Activated CD4-positive, CD25-positive, alpha-beta regulatory T cell treated with anti-CD3 and anti-CD28 coated beads, Interleukin-2, amount 50 U/mL, for 24 hours (primary cell): ENCODE measurements at places on chromosomes 5 and 9.

DNA sequence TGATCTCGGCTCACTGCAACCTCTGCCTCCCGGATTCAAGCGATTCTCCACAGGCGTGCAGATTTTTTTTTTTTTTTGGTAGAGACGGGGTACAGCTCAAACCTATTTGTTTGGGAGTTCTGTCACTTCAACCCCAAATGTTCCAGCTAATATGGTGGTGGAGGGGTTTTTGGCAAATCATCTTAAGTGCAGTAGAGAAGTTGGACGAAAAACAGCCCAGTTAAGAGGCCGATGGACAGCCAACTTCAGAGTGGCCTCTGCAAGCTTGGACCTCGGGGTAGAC lies 756 bp upstream of the PRR7 start:
- ATAC-seq: no peak

DNA sequence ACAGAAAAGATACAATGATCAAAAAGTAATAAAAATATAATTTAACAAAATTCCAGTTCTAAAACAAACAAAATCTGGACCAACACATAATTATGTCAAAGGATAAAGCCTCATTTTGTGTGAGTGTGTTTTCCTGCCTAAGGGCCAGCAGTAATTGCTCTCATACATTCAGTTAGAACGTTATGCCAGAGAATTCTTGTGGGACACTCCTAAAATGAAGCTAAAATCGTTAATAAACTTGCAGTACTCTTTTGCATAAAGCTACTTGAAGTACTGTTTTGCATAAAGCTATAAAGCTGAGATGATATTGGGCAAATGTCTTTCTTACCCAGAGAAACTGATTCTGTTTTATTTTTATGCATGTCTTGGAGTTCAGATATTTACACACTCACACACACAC lies 1072.3 kb downstream of the MAT2B start:
- ATAC-seq: no peak

GRCh38 chr9:127572961-127573721 lies 38.9 kb upstream of the STXBP1 start:
- no peak for ATAC-seq

- no peak for ATAC-seq
Measured at GRCh38 chr9:88187631-88188030, 49.4 kb upstream of the SPATA31C2 start.

GRCh38 chr9:4424038-4424437 lies 66.2 kb upstream of the SLC1A1 start:
- ATAC-seq: no peak

GRCh38 chr9:118100529-118101419 lies 396.6 kb downstream of the TLR4 start:
- ATAC-seq: no peak

DNA sequence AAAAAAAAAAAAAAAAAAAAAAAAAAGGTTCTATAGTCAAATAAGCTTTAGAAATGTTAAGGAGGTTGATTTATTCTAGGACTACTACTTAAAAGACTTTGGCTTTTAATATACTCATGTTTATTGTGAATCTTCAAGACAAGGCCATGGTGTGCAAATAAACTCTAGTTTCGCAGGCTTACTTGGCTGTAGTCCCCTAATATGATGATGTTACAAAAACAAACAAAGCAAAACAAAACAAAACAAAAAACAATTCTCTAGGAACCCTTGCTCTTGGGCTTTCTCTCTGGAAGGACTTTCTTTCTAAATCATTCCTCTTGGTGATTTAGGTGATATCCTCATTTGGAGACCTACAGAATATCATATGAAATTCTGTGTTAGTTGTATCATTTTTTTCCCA lies 172.0 kb downstream of the GDNF start:
- no peak for ATAC-seq

- no peak for ATAC-seq
Measured at GRCh38 chr9:130500340-130501180, 55.8 kb downstream of the ASS1 start.

DNA sequence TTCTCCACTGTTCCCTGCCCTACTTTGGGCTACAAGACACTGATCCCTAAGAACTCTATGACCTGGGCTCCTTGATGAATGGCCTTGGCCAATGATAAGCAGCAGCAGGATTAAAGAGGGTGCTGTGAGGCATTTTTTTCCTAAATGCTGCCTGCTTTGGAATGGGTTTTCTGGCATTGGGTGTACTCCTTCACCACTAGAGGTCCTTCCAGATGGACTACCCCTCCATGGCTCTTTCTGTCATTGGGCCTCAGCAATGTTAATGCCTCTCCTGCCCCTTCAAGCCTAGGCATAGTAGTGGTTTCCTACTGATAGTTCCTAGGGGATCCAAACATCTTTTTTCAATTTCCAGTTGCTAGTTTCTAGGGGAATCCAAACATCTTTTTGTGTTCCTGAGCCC lies 319.3 kb upstream of the RPS23 start:
- no peak for ATAC-seq

- ATAC-seq: no peak
Measured at GRCh38 chr9:114261987-114262386, 60.9 kb upstream of the ORM1 start.

- ATAC-seq: no peak
Measured at GRCh38 chr9:36548454-36548853, 24.2 kb upstream of the MELK start.

- peak; percentile 41 for ATAC-seq
Measured at GRCh38 chr5:76332611-76333205, 70.4 kb upstream of the IQGAP2 start.

DNA sequence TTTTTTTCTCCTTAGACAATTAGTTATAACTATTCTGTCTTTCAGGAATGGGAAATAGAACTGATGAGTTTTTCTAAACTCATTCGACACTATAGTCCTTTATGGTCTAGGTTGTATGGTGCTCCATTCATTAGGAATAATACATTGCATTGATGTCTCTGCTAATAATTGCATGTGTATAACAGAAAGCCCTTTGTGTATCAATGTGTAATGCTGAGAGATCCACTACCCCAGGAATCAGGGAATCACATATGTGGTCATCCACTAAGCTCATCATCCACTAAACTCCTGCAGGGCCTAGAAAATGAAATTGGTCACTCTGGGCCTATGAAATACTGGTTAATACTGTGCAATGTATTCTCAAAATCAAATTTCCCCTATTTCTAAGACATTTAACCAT lies 242.0 kb upstream of the CDH18 start:
- no peak for ATAC-seq

DNA sequence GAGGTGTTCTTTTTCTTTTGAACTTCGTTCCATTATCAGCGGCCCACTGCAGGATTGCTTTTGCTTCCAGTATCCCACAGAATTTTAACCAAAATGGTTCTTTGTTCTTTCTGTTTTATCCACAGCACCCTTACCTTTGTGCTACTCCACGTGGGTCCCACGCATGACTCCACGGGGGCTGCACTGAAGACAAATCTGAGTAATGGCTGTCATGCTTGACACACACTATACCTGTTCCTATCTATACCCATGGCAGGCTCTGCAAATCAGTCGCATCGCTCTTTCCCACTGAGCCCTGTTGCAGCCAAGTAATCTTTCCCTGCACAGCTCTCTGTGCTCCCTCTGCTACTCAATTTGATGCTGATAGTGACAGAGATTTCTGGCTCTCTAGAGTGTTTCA lies 69.7 kb downstream of the NSG2 start:
- ATAC-seq: no peak

- peak; percentile 45 for ATAC-seq
Measured at GRCh38 chr5:66713998-66714397, 117.8 kb downstream of the MAST4 start.

DNA sequence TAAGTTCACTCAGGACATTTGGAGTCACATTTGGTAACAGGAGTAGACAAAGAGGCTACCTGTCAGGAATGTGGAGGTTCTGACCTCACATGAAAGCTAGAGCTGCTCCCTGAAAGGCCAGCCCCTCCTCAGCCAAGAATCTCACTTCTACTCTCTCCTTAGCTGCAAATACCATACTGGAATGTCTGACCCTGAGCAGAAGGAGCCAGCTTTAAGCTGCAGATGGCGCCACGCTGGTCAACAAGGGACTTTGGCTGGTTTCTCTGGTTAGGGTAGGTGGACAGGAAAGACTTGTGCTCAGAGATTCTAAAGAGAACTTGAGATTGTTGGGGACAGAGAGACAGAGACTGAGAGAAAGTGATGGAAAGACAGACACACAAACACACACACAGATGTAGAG lies 21.9 kb downstream of the ASTN2 start:
- ATAC-seq: no peak

GRCh38 chr9:119667916-119668315 lies 298.7 kb upstream of the BRINP1 start:
- no peak for ATAC-seq

GRCh38 chr9:134483361-134484184 lies 157.3 kb downstream of the RXRA start:
- no peak for ATAC-seq

DNA sequence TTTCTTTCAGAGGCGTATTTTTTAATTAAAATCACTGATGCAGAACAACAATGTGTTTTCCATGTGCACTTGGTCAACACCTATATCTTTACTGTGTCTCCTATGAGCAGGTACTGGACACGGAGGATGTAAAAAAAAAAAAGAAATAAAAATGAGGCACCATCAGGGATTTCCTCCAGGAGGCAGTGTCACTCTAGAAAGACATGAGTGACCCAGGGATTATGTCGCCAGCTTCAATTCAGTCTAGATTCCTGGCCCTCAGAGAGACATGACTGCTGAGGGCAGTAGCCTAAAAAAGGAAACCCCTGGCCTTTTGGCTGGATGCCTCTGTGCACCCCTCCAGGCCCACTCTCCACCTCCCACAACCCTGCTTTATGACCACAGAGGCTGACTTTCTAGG lies 18.3 kb upstream of the IL33 start:
- no peak for ATAC-seq

DNA sequence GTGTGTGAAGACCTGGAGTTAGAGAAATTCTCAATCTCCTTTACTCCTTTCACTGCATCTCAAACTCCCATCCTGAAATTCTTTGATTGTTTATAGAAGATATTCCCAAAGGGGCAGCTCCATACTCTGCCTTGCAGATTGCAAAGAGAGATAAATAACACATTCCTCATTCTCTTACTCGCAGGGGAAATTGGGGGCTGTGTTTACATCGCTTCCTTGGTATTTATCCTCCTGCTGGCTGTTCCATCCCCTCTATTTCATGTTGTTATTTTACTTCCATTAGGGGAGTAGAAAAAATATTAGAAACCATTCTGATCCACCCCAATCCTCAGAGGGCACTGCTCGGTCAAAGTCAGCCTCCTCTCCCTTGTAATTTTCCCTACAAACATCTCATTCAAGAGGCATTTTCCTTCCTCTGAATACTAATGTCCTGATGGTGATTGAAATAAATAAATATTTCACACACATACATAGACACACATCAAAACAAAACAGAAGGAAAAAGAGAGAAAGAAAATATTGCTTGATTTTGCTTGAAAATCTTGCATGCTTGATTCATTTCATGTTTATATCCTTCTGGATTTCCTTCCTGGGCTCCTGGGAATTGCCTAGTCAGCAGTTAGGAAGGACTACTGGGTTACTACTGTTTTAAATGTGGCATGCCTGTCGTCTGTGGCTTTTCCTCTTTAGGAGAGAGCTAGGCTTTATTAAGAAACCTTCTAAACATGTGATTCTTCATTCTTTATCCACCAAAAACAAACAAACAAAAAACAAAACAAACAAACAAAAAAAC lies 420.1 kb upstream of the PAPPA start:
- no peak for ATAC-seq

- ATAC-seq: no peak
Measured at GRCh38 chr5:123454259-123454911, 31.2 kb upstream of the CEP120 start.

DNA sequence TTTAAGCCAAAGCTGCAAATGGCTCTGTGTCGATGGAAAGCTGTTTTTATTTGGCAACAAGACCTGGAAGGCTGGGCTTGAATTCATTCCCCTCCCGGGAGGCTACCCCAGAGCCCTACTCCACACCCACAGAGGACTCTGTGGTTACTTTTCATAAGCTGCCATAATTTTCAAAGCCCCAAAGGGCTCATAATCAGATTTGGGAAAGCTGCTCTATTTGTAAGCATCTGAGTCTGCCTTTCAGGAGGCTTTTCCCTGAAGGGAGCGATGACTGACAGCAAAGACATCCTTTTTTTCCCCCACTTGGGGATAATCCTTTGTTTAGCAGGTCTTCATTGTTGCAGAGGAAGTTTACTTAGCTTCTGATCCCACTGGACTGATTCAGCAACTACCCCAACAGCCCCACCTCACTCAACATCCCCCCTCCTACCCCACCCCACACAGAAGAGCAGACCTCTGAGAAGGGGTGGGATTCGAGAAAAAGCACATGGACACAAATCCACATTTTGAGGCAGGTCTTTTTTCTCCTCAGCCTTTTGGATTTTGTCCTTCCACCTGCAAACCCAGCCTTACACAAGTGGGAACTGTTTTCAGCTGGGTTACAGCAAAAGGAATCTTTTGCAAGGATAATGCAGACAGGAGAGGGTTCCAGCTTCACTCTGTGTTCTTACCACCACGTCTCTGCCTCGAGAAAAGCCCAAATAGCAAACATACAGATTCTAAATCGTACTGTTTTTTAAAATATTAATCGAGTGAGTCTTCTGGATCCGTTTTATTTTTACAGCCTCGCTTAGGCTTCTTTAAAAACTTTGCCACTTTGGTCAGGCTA lies 244.4 kb upstream of the TUT7 start:
- ATAC-seq: no peak

GRCh38 chr5:17991775-17992174 lies 357.5 kb downstream of the TAF11L14 start:
- ATAC-seq: no peak

DNA sequence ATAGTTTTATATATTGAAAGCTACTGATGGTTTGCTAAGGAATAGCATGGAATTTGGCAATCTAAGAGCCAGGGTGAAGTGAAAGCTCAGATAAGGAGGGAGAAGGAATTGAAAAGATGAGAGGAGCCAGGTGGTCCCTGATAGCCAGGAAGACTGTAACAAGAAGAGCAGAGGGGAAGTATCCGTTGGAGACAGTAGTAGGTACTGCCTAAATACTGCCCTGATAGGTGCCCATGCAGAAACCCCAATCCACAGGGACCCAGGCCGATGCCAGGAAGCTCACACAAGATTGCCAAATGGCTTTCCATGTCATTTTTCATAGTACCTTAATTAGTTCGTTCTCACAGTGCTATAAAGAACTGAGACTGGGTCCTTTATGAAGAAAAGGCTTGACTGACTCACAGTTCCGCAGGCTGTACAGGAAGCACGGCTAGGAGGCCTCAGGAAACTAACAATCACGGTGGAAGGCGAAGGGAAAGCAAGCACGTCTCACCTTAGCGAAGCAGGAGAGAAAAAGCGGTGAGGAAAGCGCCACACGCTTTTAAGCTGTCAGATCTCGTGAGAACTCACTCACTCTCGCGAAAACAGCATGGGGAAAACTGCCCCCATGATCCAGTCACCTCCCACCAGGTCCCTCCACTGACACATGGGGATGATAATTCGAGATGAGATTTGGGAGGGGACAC lies 13.0 kb downstream of the ACTL7B start:
- no peak for ATAC-seq

DNA sequence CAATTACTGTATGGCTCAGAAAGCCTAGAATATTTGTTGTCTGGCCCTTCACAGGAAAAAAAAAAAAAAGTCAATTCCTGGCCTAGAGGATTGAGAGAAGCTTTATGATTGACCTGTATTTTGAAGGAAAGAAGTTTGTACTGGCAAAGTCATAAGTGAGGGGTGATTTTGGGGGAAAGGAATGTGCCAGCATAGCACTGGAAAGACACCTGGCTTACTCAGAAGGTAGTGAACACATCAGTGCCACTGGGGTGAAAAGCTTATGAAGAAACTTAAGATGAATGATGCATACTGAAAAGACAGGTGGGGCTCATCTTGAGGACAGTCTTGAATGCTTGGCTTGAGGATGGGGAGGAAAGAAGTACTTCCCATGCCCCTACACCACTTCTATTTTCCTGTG lies 127.9 kb upstream of the RASA1 start:
- ATAC-seq: no peak
